GM12878 (cell line): ENCODE measurements at places on chromosomes 11 and 22. TPM values are rescaled to one million over a fixed set of nuclear protein-coding genes. Genes with fewer than 3 reads are reported as not detected.

MUC6 gene
- 0.03 and 0.19 TPM in 2 replicates for total RNA-seq

TRABD gene
- total RNA-seq, result 111 and 116 TPM in 2 replicates

SLC22A25 gene
- 0.08 TPM in 1 of 2 replicates, not detected in the other for total RNA-seq

PLAAT5 gene
- not detected in 2 replicates for total RNA-seq

DNA sequence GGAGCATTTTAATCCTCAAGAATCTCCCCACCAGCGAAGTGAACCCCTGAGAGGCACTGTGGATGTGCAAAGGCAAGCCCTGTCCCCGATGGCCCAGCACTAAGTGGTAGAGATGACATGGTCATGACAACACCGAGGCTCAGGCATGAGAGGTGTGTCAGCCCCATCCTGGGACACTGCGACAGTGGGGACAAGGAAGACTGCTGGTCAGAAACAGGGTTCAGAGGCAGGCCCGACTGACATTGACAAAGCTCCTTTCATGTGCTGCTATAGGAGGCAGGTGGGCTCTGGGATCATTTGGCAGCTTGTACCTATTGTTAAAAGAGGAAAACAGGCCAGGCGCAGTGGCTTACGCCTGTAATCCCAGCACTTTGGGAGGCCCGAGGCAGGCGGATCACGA, 54.3 kb upstream of the MYEOV start:
- DNase-seq, result no peak

- no peak for DNase-seq
Observed at GRCh38 chr22:22228921-22229320, 15.7 kb upstream of the VPREB1 start.

GRCh38 chr11:114080219-114080618, 20.7 kb downstream of the ZBTB16 start:
- DNase-seq, result no peak

DNA sequence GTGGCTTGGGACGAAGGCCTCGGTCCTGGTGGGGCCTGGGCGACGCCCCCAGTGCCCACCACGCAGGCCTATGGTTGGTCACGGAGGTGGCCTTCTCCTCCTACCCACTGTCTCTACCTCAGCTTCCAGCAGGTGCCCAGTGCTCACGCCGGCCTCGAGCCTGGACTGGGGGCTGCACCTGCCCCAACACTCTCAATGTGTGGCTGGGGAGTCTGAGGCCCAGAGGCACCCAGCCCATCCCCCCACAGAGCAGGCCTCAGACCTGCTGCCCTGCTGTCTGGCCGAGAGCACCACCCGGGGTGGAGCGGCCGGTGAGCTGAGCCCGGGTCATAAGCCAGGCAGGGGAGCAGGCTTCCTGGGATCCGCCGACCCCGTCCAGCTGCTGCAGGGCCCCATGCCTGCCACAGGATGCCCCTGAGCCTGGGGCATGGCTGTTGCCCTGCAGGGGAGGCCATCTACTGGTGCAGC, 28.6 kb upstream of the MUC5AC start:
- no peak for DNase-seq

GRCh38 chr22:25142102-25142501, 57.6 kb upstream of the CRYBB3 start:
- no peak for DNase-seq

DNA sequence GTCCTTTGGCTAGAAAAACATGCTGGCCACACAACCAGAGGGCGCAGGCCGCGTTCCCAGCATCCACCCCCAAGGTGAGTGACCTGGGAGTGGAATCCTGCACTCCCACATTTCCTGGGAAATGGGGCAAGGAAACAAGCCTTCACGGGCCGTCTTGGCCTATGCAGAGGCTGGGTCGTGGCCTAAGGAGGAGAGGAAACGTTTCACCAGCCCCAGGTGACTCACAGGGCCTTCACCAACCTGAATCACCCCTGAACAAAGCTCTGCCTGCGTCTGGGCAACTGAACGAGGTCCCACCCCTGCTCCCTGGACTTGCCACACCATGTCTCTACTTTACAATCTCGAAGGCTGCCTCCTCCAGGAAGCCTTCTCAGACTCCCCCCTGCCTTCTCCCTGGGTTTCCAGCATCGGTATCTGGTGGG, 13.2 kb downstream of the MYH9 start:
- no peak for DNase-seq
